Hematopoietic multipotent progenitor cell treated with erythropoietin and hydrocortisone succinate and interleukin-3 and kit ligand, for 15 days (in vitro differentiated cells): ENCODE measurements at places on chromosomes 16 and 17.

- no peak for DNase-seq
These were observed 14.8 kb downstream of the MYOCD start for GRCh38 chr17:12680407-12680897.

GRCh38 chr16:12158428-12158827, 181.9 kb downstream of the SNX29 start:
- DNase-seq = no peak

- no peak for DNase-seq
These were observed 4.0 kb upstream of the MFAP4 start for GRCh38 chr17:19390951-19391350.

GRCh38 chr16:87250431-87250960, 66.7 kb downstream of the C16orf95 start:
- DNase-seq = no peak

- DNase-seq = no peak
These were observed 10.5 kb upstream of the TSPOAP1 start for GRCh38 chr17:58338841-58339754.
